ENCODE measurements at places on chromosomes 2 and 18. TPM values are rescaled to one million over a fixed set of nuclear protein-coding genes. Genes with fewer than 3 reads are reported as not detected.

Gene RNF125
- total RNA-seq: 16.8 TPM

- DNase-seq: no peak
Observed at GRCh38 chr2:205748639-205749038, 66.3 kb downstream of the NRP2 start.

- DNase-seq: no peak
Observed at GRCh38 chr2:174635776-174636404, 38.3 kb upstream of the WIPF1 start.

GRCh38 chr2:227460070-227460485, 11.9 kb upstream of the AGFG1 start:
- DNase-seq: peak; percentile 71

- DNase-seq: no peak
Observed at GRCh38 chr2:112777036-112777435, 7.3 kb downstream of the IL1A start.

Gene NMUR1
- 0.08 TPM for total RNA-seq

- no peak for DNase-seq
Observed at GRCh38 chr2:212968284-212969081, 182.9 kb downstream of the IKZF2 start.

Gene OSR1
- total RNA-seq: not detected

Gene DSG4
- not detected for total RNA-seq

DNA sequence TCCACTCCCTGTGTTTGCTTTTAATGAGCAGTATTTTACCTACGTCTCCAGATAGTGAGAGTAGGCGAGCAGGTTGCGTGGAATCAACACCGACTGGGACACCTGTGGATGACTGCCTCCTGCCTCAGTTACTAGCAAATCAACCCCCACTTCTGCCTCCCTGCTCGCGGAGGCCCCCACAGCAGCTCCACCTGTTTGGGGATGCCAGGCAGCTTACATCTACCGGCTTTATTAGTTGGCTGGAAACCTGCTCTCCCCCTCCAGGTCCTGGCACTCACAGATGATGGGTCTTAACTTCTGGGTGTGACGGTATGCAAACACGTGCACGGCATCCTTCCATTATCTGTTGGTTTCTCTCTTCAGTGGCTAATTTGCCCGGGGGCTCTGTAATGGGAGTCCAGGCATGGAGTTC, 164.4 kb upstream of the SESTD1 start:
- DNase-seq: no peak

Gene MAPK4
- total RNA-seq: not detected

DNA sequence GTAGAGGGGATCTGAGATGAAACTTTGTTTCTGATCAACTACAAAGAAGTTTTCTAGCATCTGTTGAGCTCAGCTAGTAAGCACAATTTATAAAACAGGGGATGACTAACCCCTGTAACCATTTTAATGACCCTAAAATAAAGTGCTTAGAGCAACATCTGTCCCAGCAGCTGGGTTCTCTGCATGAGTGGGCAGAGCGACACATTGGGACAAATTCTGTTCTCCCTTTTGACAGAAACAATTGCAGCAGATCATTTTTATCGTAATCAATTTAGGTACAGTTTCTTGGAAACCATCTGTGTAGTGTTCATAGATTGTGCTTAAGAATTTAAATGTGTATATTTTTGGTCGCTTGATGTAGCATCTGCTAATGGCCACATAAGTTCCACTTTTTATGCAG, 678.0 kb downstream of the RNF144A start:
- DNase-seq: no peak

Measured in activated T-cell treated with anti-CD3 and anti-CD28 coated beads, Interleukin-2, amount 50 U/mL, for 4 hours (primary cell).